Karpas-422 (cell line): ENCODE measurements at places on chromosomes 16 and 17.

DNA sequence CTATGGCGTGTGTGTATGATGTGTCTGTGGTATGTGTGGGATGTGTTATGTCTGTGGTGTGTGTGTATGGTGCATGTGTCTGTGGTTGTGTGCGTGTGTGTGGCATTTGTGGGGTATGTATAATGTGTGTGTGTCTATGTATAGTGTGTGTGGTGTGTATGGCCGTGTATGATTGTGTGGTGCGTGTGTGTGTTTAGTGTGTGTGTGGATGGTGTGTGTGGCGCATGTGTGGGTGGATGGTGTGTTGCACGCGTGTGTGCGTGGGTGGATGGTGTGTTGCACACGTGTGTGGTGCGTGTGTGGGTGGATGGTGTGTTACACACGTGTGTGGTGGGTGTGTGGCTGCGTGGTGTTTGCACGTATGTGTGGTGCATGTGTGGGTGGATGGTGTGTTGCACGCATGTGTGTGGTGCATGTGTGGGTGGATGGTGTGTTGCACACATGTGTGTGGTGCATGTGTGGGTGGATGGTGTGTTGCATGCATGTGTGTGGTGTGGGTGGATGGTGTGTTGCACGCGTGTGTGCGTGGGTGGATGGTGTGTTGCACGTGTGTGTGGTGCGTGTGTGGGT is 5.6 kb upstream of the SLC38A10 start:
- no peak for DNase-seq

GRCh38 chr16:23678430-23679273 is at the start of gene PLK1:
TSS of gene PLK1 (plus strand) at chr16:23678889. CDS start at chr16:23678933, 44 bp downstream.
- peak; percentile 96 for DNase-seq

- DNase-seq: no peak
Observed at GRCh38 chr16:78506367-78507193, 407.1 kb downstream of the WWOX start.

DNA sequence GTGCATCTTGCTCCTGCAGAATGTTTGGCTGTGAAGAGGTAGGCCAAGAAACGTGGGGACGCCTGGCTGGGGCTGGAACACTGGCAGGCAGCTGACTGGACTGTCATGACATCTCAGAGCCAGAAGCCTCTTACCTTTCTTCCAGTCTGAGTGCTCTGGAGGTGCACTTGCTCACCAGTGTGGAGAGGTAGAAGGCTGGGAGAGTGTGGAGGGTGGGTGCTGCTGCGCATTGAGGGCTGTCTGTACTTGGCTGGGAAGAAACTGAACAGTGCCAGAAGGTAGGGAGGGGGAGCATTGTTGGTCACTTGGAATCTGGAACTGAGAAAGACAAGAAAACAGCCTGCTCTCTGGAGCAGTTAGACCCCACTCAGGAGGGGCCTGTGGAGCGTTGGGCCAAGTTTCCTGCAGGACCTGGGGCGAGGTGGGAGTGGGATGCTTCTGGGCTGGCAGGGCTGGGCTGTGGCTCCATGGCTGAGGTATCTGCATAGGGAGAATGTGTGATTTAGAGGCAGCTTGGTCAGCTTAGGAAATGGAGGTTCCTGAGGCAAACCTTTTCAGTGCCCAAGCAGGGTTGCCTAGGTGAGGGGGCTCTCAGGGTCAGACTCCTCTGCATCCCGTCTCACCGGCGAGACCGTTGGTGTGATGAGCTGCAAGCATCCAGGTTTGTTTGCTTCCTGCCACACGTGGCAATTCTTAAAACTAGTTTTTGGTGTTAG is 55.1 kb downstream of the KSR1 start:
- no peak for DNase-seq

GRCh38 chr17:57420734-57421717 is 164.7 kb downstream of the MSI2 start:
- DNase-seq: no peak

DNA sequence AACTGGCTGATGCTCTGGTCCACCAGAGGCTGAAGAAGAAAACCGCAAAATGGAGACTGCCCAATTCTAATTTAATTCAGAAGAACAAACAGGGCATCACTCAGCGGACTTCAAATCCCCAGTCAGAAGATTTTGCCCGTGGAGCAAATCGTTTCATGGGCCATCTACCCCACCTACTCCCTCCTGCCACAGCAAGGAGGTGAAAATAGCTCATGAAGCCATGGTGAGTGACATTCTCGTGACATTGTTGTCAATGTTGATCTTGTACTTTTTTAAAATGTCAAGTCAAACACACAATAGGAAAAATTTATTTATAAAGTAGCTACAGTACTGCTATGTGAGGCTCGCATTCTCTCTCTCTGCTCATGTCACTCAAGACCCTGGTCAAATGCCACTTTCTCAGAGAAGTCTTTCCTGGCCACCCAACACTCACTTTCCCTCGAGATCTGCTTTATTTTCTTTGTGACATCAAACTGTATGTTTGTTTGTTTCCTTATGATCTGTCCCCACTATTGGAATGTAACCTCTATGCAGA is 31.3 kb upstream of the SOX9 start:
- no peak for DNase-seq

DNA sequence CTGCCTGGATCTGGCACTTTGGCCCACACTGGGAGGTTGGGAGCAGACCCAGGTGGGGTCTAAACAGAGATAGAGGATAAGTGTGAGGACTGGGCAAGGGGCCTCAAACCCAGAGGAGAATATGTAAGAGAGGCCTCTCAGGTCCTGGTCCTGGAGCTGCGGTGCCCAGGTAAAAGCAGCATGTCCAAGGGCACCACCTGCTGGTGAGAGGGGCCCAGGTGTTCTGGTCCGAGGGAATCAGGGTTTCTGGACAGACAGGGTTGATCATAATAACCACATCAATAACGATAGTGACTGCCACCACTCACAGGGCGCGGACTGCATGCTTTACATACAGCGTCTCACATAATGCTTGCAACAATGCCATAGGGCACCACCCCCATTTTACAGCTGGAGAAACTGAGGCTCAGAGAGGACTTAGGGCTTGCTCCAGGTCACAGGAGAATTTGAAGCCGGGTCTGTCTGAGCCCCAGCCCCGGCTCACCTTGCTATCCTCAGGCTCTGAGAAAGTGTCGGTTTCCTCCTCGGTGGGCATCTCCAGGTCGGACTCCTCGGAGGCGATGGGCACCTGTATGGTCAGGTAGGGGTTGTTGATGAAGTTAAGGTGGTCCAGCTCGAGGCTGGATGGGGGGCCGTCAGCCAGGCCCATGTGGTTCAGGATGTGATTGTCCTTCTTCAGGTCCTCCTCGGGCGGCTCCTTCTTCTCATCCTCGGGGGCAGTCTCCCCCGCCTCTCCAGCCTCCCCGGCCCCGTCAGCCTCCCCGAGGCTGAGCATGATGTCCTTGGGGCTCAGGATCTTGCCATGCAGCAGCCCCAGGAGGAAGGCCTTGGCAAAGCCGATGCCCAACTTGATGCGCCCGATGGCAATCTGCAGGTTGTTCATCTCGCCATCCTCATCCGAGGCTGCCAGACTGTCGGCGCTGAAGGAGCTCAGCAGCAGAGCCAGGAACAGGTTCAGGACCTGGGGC is 19.1 kb upstream of the CD79B start:
- DNase-seq: peak; percentile 91

DNA sequence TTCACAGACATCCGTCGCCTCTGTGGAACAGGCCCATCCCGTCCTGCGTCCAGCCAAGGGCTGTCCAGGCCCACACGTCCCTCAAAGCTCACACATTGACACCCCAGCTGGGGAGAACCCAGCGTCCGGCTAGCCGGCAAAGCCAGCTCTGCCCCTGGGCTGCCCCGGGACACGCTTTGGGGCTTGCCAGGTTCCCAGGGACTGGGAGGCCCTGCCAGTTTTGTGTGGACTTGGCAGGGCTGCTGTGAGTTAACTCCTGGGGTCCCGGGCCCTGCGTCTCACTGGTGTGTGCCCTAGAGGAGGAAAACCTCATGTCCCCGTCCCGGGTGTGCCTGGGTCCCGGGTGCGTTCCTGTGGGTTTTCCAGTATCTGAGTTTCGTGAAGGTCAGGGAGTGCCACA is 6.3 kb downstream of the SOX8 start:
- DNase-seq: no peak

- DNase-seq: no peak
Observed at GRCh38 chr16:50591209-50591608, 43.0 kb downstream of the NKD1 start.

- DNase-seq: no peak
Observed at GRCh38 chr17:80822700-80823410, 168.8 kb upstream of the CHMP6 start.

- no peak for DNase-seq
Observed at GRCh38 chr16:8182761-8183160, 407.6 kb downstream of the TMEM114 start.

DNA sequence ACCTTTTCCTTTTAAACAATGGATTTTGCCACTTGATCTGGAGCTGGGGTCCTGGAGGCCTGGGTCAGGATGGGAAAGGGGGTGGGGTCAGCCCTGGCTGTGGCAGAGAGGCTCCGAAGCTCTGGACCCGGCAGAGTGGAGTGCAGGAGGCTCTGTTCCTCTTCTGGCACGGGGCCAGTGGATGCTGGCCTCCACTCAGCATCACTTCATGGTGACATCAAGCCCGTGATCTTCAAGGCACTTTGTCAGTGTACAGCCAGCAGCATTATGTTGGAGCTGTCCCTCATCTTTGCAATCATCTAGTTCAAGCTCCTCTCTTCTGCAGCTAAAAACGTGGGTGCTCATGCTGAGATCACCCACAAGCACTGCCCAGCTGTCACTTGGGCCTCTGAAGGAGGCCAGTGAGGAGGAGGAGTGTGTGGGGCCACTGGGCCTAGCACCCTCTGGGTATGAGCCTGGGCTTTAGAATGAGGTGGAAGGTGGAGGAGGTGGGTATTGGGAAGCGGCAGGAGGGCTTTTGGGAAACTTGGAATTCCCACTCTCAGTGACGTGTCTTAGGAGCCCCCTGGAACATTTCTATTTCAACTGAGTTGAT is 45.9 kb upstream of the MGAT5B start:
- DNase-seq: peak; percentile 52

- DNase-seq: no peak
Observed at GRCh38 chr16:77850636-77851333, 62.4 kb downstream of the VAT1L start.

- DNase-seq: peak; percentile 83
Observed at GRCh38 chr16:3274490-3274889, 8.8 kb upstream of the ZNF263 start.

DNA sequence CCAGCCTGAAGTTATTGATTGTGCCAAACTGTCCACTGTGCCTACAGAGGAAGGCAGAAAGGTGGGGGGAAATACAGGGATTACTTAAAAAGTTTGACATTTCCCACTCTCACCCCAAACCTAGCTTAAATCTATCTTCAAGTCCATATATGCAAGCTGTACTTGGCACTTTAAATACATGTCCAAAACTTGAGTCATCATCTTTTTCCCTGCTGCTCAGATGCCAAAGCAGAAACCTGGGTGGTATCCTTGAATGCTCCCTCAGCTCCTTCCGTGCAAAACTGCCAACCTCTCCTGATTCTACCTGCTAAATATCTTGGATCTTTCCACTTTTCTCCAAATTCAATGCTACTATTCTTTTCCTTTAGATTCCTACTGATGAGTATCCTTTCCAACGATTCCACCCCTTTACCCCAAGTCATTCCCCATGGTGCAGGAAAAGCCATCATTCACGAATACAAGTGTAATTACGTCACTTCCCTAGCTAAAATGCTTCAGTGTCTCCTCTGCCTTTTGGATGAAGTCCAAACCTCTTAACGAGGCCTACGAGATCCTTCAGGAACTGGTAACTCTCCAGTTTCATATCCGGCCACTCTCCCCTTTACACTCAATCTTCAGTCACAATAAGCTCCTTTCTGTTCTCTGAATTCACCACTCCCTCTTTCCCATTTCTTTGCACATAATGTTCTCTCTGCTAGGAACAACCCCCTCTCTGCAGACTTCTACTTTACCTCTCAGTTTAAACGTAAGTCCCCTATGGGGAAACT is 9.3 kb downstream of the BECN1 start:
- no peak for DNase-seq

- no peak for DNase-seq
Observed at GRCh38 chr17:42052346-42052877, 2.0 kb upstream of the C17orf113 start.

- no peak for DNase-seq
Observed at GRCh38 chr16:67752641-67753040, 33.5 kb upstream of the GFOD2 start.

DNA sequence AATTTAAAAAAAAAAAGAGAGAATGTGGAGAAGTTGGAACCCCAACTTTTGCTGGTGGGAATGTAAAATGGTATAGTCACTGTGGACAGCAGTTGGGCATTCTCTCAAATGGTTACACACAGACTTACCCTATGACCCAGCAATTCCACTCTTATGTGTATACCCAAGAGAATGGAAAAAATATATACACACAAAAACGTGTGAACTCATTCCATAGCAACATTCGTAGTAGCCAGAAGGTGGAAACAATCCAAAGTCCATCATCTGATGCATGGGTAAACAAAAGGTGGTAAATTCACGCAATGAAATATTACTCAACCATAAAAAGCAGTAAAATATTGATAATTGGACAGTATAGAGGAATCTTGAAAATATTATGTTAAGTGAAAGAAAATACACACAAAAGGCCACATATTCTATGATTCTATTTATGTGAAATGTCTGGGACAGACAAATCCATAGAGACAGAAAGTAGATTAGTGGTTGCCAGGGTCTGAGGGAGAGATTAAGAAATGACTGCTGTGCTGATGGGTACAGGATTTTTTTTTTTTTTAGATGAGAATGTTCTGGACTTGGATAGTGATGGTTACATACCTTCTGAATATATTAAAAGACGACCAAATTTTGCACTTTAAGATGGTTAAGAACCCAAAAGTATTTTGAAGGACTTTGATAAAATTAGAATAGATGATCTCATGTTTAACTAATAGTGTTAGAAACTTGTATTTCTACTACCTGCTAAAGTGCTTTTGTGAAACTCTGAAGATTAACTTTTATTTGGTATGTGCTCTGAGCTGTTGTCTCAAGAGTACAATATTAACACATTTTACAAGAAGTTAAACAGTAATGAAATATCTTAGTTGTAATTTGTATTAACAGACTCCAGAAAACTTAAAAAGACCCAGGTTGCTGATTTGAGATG is 60.9 kb downstream of the MRTFB start:
- DNase-seq: peak; percentile 35

- DNase-seq: no peak
Observed at GRCh38 chr17:41024697-41025096, 2.3 kb downstream of the KRTAP1-5 start.

DNA sequence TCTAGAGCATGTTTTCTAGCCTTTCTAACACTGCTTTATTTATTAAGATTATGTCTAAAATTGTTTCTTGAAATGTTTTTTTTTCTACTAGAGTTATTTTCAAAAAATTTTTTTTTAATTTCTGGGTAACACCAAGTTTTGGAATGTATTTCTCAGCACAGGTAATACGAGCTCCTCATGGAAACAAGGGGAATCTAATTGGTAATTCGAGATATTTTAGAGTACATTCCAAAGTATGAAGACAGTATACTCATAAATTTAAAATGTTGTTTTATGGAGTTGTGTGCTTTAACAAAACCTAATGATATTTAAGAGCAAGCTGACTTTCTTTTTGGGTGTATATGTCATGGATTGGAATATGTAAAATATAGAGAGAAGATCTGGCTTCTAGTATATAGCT is 42.4 kb downstream of the OMG start:
- no peak for DNase-seq
